ENCODE measurements at places on chromosomes 5 and 9.

DNA sequence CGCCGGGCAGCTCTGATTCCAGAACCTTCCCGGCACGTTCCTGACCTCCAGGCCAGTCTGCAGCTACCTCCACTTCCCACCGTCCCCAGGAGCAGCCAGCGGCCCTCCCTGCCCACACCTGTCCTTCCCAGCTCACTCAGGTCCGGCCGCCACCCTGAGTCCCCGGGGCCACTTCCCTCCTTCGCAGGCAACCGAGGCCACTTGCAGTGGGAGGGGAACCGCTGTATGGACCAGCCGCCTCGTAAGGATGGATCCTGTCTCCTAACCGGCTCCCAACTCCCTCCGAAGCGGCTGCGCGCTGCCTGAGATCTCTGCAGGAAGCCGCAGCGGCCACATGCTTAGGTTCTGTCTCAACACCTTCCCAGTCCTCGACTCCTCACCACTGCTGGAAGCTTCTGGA lies 7.5 kb downstream of the TMEM250 start:
- DNase-seq = peak; percentile 63

- DNase-seq = peak; percentile 85
These were observed 86.0 kb downstream of the RXRA start for GRCh38 chr9:134412298-134412711.

DNA sequence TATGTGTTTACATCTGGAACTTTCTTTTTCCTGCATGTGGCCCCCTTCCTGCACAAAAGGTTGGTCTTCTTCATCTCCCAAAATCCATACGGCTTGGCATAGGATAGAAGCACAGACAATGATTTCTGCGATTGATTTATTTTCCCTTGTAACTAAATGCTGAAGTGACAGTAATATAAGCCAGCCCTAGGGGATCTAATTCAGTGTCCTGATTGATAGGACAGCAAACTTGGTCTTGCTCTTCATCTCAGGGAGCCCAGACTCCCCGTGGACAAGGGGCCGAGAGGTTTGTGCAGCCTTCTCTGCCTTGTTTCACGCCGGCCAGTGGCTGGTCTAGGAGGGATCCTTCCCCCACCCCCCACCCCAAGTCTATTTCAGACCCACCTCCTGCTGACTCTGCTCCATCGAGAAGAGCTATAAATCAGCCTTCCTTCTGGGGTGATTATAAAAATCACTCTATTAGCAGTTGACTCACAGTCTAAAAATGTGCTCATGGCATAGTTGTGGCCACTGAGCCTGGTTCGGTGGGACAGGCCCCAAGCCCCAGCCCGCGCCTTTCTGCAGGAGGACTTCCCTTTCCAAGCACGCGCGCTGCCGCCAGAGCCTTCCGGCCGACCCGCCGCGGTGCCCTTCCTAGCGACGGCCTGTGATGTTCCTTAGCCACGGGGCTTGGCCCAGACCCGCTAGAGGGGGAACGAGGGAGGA lies 89.8 kb upstream of the COL5A1 start:
- no peak for DNase-seq

GRCh38 chr5:133730346-133730745 lies 118.0 kb upstream of the FSTL4 start:
- no peak for DNase-seq

- no peak for DNase-seq
These were observed 103.9 kb upstream of the ICE1 start for GRCh38 chr5:5318426-5319190.

DNA sequence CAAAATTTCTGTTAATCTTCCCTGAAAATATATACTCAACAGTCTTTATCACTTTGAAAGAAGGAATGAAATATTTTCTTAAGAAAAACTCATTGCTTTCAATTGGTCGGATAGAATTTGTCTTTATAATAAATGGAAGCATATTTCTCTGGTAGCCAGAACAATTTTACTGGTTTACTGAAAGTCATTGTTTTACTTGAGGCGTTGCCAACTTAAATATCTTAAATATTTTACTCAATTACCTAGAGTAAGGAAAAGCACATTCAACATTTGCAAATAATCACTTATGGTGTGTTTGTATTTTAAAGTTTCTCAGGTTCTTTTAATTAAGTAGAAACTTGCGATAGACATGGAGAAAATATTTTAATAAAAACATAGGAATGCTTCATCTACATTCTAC lies 1181.7 kb downstream of the EFNA5 start:
- no peak for DNase-seq

- no peak for DNase-seq
These were observed 146.7 kb downstream of the CARTPT start for GRCh38 chr5:71865665-71866320.

- no peak for DNase-seq
These were observed 55.3 kb upstream of the CLINT1 start for GRCh38 chr5:157914151-157914788.

- DNase-seq = no peak
These were observed 2.5 kb downstream of the ABCA2 start for GRCh38 chr9:137025517-137025966.

- DNase-seq = no peak
These were observed 43.9 kb upstream of the TEX48 start for GRCh38 chr9:114725930-114726329.

- DNase-seq = no peak
These were observed 15.0 kb upstream of the HSPB3 start for GRCh38 chr5:54440456-54440893.

DNA sequence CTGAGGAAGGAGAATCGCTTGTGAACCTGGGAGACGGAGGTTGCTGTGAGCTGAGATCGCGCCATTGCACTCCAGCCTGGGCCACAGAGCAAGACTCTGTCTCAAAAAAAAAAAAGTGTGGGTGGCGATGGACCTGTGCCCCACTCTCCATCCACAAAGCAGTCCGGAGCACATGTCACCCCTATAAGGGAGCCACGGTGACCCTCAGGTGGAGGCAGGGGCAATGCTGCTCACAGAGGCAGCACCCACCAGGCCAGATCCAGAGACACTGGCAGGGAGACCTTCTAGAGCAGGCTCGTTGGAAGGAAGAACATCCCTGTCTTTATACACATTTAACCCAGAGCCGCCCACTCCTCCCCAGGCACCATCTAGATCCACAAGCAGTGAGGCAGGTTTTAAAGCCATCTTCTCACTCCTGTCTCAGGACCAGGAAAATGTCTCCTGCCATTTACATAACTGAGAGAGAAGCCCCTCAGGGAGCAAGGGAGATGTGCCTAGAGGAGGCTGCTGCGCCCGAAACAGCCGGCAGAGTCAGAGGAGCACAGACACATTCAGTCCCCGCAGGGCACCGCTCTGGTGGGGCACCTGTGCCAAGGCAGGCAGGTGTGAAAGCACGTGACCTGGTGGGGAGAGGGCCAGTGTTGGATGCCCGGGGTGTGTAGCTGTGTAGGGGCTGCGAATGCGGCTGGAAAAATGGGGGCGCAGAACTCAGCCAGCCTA lies 31.6 kb upstream of the ADAMTS2 start:
- peak; percentile 44 for DNase-seq

- DNase-seq = peak; percentile 95
These were observed 1.2 kb upstream of the RNF38 start for GRCh38 chr9:36401164-36401740.

- no peak for DNase-seq
These were observed 2.1 kb upstream of the SPOCK1 start for GRCh38 chr5:137501226-137501625.

- peak; percentile 89 for DNase-seq
These were observed 1.6 kb downstream of the FER start for GRCh38 chr5:108749128-108749861.

- DNase-seq = no peak
These were observed 46.8 kb upstream of the HAND1 start for GRCh38 chr5:154524859-154525258.

DNA sequence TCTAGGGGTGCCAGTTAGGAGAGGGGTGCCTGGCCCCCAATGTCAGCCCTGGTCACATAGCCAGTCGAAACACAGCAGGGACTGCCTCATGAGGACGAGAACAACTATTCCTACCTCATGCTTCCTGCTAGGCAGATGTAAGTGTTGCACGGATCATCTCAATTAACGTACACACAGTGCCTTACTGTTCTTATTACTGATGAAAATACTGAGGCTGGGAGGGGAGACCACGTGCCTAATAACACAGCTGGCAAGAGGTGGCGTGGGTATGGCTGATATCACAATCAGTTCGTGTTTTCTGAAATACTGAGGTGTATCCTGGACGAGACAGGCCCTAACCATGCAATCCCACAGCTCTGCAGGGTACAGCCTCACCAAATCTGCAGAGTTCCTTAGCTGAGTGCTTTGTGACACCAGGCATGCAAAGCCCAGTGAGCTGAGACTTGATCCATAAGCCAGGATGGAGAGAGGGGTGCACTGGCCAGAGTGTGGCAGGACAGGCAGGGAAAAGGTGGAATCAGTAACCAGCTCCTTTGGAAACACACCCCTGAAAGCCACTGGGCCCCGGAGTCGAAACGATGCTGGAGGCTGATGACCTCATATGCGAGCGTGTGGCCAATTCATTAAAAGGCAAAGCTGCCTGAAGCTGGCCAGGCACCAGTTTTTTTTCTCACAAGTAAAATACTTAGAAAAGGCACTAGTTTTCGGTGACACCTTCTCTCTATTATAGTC lies 63.9 kb downstream of the PRRT1B start:
- no peak for DNase-seq

DNA sequence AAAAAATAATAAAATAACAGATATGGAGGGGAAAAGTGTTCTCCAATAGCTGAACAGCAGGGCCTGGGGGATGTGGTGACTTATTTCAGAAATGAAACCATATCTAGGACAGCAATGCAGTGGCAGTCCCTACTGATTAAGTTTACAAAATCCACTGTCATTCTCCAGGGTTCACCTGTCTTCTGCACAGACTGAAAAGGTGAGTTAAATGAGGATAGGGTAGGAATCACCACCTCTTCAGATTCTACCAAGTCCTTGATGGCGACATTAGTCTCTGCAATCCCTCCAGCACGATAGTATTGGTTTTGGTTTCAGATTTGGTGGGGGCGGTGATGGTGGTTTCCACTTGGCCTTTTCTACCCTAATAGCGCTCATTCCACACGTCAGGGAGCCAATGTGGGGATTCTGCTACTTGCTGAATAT lies 32.3 kb upstream of the NPM1 start:
- DNase-seq = no peak

GRCh38 chr5:127666043-127666716 lies 17.3 kb downstream of the CTXN3 start:
- no peak for DNase-seq

GRCh38 chr9:26308328-26308727 lies 584.3 kb downstream of the CAAP1 start:
- DNase-seq = no peak

GRCh38 chr5:136590581-136590980 lies 225.2 kb upstream of the TRPC7 start:
- no peak for DNase-seq

GRCh38 chr9:136204838-136205706 lies at the start of gene LHX3:
Gene LHX3 (minus strand): TSS chr9:136205128. CDS start chr9:136205012, 116 bp downstream.
- peak; percentile 99 for DNase-seq

DNA sequence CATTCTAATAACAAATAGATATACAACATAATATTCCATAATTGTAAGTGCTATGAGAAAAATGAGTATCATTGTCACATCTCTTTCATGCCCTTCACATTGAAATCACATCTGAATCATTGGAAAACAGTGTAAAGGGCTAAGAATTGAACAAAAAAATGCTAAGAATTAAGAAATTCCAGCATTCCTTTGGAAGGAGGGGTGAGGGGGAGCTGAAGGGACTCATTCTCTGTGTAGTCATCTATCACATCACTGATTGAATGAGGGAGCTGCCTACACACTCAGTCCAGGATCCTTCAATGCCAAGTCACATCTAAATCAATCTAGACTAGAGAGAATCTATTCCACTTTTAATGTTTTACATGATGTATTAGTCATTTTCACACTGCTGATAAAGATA lies 286.6 kb downstream of the DTWD2 start:
- no peak for DNase-seq

DNA sequence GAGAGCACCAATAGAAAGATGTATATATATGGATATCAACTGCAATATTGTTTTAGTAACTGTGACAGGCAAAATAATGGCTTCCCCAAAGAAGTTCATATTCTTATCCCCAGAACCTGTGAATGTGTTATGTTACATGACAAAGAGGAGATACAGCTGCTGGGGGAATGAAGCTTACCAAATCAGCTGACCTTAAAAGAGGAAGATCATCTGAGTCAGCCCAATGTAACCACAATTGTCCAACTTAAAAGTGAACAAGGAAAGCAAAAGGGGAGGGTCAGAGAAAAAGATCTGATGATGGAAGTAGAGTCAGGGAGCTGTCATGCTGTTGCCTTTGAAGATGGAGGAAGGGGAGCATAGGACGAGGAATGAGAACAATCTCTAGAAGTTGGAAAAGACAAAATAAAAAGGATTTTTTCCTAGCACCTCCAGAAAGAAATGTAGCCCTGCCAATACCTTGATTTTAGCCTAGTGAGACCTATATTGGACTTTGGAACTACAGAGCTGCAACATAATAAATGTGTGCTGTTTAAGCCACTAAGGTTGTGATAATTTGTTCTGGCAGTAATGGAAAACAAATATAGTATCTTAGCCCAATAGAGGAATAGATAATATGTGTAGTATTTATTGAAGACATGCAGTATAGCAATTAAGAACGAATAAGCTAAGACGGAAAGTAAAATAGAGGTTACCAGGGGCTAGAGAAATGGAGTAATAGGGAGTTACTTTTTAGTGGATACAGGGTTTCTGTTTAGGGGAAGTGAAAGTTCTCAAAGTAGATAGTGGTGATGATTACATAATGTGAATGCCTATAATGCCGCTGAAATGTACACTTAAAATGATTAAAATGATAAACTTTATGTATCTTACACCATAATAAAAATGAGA lies 115.9 kb downstream of the PIK3R1 start:
- no peak for DNase-seq
